ENCODE measurements at places on chromosomes 16 and 17.
A peak's percentile ranks its signal among the peaks of the same experiment; 100 is the strongest.

DNA sequence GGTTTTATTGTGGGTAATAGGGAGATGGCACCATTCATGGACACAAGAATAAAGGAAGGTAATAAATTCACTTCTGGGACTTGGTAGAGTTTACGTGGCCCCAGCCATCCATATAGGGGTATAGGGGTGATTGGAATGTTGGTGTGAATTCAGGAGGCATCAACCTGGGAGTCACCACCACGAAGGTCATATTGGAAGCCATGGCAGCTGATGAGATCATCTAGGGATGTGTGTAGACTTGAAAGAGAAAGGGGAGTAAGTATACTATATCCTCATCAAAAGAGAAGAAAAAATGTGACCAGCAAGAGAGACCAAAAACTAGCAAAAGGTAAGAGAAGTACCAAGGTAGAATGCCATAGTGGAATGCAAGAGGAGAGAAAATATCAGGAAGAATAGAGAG is 26.6 kb upstream of the GINS3 start:
- DNase-seq = no peak

- DNase-seq = peak; percentile 63
Observed at GRCh38 chr16:15509051-15509592, 74.7 kb downstream of the BMERB1 start.

- no peak for DNase-seq
Observed at GRCh38 chr17:82560802-82561428, 41.4 kb downstream of the FOXK2 start.

- no peak for DNase-seq
Observed at GRCh38 chr17:34368196-34368945, 5.3 kb upstream of the CCL1 start.

DNA sequence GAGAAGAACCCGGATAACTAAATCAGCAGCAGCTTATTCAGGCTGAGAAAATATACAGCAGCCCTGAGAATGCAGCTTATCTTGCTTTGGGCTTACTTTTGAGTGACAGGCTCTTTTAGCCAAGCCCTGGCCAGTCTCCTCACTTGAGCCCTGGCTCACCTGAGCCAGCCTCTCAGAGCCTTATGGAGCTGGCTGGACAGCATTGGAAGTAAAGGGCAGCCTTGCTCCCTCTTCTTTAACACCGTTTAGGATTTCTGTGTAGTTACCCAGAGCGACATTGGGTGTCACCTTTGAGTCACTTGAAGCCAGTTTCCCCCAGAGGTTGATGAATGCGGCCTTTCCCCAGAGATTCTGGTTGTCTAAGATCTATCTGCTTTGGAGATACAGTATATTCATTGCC is 7.7 kb upstream of the NPIPB2 start:
- DNase-seq = peak; percentile 4

DNA sequence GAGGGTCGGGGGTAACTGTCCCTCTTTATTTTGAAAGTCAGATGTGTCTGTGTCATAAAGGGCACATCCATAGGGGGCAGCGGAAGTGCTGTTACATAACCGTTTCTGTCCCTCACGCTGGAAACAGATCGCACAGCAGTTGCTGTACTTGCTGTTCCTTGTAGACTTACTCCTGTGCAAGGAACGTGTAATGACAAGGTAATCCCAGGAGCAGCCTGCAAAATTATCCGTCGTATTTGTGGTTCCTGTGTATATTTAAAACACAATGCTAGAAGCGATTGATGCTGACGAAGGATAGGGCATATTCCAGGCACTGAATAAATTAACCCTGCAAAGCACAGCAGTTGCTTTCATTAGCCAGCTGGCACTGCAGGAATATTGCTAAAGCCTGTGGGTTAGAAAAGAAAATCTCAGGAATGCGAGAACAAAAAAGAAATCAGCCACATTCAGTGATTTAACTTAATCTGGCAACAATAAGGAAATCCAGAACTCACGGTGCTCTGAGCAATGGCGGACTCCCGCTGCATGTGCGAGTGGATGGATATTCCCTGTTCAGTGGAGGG is 76.2 kb downstream of the SPECC1 start:
- DNase-seq = no peak

- DNase-seq = no peak
Observed at GRCh38 chr16:81710044-81710443, 69.0 kb upstream of the PLCG2 start.

DNA sequence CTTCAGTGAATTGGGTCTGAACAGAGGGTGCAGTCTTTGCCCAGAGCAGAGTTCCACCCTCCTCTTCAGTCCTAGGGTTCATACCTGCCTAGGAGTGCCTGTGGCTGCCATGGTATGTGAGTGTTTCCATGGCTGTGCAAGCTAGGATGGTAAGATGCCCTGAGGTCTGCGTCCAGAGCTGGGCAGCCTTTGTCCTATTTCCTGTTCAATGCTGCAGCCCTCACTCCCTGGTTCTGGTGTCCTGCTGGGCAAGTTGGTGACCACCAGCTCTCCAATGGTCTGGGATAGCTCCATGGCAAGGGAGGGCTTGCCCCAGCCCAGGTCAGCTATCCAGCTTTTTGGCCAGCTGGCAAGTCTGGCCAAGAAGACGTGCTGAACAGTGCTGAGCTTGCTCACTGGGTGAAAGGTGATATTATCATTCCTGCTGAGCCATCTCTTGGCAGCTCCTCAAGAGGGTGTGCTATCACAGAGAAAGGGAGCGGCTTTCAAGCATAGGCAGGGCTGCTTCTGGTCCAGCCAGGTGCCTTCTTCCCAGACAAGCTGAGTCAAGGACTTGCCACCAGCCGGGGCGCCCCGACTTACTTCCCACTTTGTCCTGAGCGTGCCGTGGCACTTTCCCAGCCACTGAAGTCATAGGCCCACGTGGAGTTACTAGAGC is 13.0 kb upstream of the NFATC3 start:
- no peak for DNase-seq

DNA sequence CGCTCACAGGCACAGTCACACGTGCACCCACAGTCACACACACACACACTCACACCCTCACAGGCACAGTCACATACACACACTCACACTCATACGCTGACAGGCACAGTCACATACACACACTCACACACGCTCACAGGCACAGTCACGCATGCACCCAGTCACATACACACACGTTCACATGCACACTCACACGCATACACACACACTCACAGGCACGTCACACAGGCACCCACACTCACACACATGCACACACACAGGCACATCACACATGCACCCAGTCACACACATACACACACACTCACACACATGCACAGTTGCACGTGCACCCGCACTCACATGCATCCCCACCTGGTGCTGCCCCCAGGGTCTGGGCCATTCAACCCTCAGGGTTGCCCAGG is 46.1 kb upstream of the CBFA2T3 start:
- no peak for DNase-seq

DNA sequence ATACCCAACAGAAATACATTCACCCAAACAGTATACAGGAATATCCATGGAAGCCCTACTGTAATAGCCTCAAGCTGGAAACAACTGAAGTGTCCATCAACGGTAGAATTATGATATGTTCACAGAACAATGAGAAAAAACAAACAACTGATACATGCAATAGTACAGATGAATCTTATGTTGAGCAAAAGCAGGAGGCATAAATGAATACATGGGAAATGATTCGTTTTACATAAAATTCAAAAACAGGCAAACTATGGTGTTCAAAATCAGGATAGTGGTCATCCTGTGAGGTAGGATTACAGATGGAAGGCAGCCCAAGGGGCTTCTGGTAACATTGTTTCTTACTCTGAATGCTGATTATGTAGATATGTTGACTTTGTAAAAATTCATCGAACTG is 25.1 kb downstream of the RFFL start:
- no peak for DNase-seq

DNA sequence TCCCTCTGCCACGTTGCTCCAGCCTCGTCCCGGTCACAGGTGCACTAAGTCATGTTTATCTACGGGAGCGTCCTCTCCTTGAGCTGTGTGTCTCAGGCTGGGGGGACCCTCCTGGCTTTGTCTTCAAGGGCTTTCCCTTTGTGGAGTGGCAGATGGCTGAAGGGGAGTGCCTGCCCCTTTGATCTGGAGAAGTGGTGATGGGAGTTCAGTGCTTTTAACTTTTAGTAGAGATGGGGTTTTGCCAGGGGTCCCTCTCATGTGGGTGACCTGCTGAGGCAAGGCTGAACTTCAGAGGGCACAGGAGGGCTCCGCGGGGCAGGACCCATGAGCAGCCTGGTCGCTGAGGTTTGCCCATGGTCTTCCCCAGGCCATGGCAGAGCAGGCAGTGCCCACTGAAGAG is 73.1 kb upstream of the CDC42EP4 start:
- DNase-seq = no peak

DNA sequence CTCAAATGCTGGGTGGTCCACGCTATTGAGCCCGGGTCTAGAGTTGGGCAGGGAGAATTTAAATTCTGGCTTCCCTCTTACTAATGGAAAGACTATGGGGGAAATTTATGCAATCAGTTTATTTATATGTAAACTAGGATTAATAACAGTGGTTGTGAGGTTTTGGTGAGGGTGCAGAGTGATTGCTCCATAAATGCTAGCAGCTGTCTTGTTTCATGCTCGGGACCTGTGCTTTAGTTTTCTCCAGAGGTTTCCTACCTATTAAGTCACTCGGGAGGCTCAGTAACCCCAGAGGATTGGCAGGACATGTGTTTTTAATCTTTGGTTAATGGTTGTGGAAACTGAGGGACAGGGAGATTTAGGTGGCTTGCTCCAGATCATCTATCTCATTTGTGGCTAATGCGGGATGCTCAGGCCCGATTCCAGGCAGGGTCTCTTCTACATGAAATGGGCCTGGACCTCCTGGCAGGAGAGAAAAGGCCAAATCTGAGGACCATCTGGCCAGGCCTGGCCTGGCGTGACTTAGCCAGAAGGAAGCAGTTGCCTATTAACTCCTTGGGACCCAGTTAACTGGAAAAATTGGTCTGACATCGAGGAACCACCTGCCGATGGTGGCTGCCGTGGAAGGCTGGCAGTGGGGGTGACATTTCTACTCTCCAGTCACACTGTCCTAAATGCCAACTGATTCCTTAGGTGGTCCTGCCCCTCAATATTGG is 2.1 kb downstream of the PRCD start:
- no peak for DNase-seq

DNA sequence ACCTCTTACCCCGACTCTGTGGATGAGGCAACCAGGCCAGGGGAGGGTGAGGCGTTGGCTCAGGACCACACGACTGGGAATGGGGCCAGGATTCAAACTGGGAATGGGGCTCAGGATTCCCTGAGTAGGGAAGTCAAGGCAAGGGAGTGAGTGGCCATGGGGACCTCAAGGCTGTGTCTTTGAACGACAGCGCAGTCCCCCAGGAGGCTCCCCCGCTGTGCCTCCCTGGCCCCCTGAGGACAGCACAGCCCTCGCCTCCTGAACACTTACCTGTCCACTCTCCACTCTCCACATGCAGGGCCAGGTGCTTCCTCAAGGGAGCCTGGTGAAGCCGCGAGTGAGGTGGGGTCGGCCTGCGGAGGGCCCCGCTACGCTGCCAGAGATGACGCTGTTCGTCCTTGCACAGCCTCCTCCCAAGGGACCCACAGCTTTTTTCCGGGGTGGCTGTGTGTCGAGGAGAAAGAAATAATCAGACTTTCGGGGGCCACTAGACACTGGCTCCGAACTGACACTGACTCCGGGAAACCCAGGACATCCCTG is 6.9 kb downstream of the ZNF469 start:
- DNase-seq = no peak

GRCh38 chr16:75116081-75116910 is at the start of gene LDHD:
Gene LDHD (minus strand): TSS chr16:75116780. CDS start chr16:75116720, 60 bp downstream.
- DNase-seq = peak; percentile 4

DNA sequence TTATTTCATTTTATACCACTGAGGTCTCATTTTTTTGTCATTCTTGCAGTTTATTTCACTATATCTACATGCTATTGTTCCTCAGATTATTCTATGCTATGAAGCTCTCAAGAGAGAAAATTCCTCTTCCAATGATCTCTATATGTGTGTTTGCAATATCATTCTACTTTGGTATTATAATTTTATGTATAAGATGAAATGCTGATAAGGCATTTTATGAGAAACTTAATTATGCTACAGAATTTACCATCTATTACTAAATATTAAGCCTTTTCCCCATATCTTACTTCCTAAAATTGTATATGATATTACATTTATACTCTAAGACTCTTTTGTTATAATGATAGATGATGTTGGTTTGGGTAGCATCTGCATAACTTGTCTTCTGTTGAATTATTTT is 765.5 kb downstream of the KCNJ2 start:
- DNase-seq = no peak

- no peak for DNase-seq
Observed at GRCh38 chr17:81909966-81910839, 996 bp downstream of the PCYT2 start.

DNA sequence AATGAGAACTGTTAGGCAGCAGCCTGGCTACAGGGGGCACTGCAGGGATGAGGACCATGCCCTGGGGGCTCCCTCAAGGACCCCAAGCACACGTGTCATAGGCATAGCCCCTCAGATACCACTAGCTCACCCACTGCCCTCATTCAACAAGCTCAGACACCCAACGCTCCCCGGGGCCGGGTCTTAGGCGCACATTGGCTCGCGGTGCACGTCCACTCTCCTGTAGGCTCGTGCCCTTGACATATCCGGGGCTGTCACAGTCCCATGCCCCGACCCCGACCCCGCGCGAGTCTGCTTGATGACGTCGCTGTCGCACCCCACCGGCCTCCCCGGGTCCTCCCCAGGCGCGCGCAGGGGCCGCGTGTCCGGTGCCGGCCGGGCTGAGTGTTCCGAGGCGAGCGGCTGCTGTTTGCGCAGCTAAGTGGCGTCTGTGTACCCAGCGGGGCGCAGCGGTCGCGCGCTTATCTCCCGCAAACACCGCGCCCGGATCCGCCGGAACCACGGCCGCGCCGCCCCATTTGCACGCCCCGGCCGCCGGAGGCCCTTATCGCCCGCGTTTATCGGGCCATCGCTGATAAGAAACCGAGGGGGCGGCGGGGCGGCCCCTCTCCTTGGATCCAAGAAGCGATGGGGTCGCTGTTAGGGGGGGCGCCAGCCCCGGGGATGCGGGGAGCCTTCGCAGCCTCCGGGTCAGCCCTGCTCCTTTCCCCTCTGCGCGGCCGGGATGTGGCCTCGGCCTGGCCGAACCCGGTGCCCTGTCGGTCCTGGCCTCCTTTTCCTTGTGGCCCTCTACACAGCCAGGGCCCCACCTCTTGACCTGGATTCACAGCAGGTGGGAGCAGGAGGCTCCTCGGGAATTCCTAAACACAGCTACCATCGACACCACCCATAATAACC is 20.7 kb upstream of the NAGS start:
- DNase-seq = no peak

- DNase-seq = no peak
Observed at GRCh38 chr16:80536238-80536637, 4.6 kb upstream of the DYNLRB2 start.

- DNase-seq = no peak
Observed at GRCh38 chr16:69593751-69594255, 28.0 kb downstream of the NFAT5 start.

DNA sequence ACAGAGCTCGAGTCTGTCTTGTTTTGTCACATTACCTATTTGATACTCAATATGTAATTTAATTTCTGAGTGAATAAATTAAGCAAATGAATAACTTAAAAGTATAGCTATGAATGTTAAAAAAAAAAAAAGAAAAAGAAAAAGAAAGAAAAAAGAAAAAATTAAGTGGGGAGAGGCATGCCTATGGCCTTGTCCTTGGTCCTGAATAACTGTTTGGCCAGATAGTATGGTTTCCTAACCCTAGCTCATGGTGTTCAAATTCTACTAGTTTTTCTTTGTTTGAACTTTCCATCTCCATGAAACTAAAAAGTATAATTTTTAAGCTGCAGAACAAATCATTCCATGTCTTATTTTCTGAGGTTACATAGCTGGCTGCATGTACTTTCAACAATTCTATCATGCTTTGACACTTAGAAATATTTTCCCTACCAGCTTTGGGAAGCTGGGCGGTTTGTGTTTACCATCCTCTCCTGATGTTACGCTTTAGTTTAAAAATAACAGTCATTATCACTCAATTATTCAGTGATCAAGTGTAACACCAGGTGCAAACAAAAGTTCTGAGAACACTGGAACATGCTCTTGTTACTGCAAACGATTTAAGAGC is 31.8 kb downstream of the TOX3 start:
- DNase-seq = no peak

All from GDM1 (cell line).